ENCODE measurements at places on chromosomes 1 and 21. TPM values are rescaled to one million over a fixed set of nuclear protein-coding genes. Genes with fewer than 3 reads are reported as not detected.

ELF3 gene
- not detected for total RNA-seq

AXDND1 gene
- total RNA-seq, result 0.30 TPM

PTAFR gene
- total RNA-seq, result 4.2 TPM

ARPC5 gene
- total RNA-seq, result 71.8 TPM

KRTAP19-3 gene
- not detected for total RNA-seq

NGF gene
- 3.6 TPM for total RNA-seq

DNA sequence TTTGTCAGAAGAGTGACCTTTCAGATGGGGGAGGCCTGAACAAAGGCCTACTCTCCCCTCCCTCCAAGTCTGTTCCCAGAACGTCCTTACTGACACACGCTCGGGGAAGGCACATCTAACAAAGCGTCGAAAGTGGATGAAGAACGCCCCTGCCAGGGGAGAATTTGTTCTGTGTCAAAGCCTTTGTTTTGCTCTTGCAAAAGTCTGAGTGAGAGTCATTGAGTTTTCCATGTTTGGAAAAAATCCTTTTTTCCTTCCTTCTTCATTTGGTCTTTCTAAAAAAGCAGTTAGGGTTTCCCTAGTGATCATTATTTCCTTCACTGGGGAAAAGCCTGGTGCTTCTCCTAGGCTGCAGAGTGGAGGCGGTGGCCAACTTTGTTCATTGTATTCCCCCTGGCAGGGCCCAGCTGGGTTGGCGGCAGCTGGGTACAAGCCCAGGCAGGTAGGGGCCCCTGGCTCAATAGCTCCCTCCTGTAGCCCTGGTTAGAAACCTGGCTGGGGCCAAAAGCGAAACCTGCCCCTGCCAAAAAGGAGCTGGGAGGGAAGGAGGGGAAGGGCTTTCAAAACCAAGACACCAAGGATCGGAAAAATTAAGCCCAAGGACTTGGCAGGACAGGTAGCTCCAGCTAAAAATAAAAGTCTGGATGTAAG, 81.1 kb downstream of the ITPKB start:
- H3K4me1 ChIP-seq, result peaks cover 98% of the 10 kb centered on the region
- no peaks in the 10 kb centered on the region for H3K36me3 ChIP-seq

- H3K4me3 ChIP-seq, result no peak overlapping the region
- peaks cover 12% of the 10 kb centered on the region for H3K27me3 ChIP-seq
- no peaks in the 10 kb centered on the region for H3K36me3 ChIP-seq
- no peak overlapping the region for H3K27ac ChIP-seq
- no peak for DNase-seq
Observed at GRCh38 chr1:5828308-5828935, 163.8 kb downstream of the NPHP4 start.

GRCh38 chr1:39491146-39491921, at the start of gene BMP8A:
Gene BMP8A (plus strand): TSS chr1:39491636. CDS start chr1:39491992, 356 bp downstream.
- no peak for DNase-seq
- H3K27me3 ChIP-seq, result no peaks in the 10 kb centered on the region
- peak within 1 kb of the TSS; percentile 53 for H3K4me3 ChIP-seq
- H3K27ac ChIP-seq, result no peak within 1 kb of the TSS
- no peaks in the 10 kb centered on the region for H3K4me1 ChIP-seq

GRCh38 chr1:1678581-1679380, 13.8 kb downstream of the SLC35E2B start:
- no peaks in the 10 kb centered on the region for H3K27me3 ChIP-seq
- H3K4me3 ChIP-seq, result no peak overlapping the region
- no peaks in the 10 kb centered on the region for H3K36me3 ChIP-seq
- DNase-seq, result no peak
- peaks cover 17% of the 10 kb centered on the region for H3K4me1 ChIP-seq

GRCh38 chr1:92623187-92623778, 136.6 kb upstream of the GFI1 start:
- no peak overlapping the region for H3K4me3 ChIP-seq
- H3K27ac ChIP-seq, result no peak overlapping the region
- no peaks in the 10 kb centered on the region for H3K27me3 ChIP-seq
- no peak for DNase-seq

DNA sequence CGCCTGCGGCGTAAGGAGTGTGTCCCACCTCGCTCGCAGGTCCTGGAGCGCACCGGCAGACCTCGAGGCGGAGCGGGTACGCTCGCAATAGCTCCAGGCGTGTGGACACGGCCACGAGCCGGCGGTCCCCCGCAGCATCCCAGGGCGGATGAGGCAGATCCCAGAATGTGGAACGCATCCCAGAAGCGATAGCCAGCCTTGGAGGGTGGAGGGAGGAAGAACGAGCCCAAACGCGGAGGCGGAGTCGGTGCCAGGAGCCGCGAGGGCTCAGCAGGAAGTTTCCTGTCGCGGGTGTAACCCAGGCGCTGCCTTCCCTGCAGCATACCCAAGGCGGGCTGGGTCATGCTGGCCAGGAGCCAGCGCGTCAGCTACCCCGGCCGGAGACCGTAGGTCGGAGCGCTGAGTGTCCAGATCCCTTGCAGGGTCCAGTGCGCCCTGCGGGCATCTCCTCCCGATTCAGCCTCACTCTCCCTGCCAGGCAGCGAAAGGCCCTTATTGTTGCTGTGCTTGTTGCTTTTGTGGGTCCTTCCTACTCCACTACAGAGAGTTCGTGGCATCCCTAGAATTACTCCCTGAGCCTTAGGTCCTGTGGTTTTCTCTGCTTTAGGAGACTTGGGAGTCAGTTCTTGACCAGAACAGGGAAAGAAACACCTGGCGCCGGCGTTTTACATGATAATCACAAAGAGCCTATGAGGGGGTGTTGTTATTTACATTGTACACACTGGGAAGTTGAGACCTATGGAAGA, 27.7 kb downstream of the STYXL2 start:
- H3K36me3 ChIP-seq, result no peaks in the 10 kb centered on the region
- peak overlapping the region; percentile 21 for H3K4me3 ChIP-seq
- H3K27ac ChIP-seq, result no peak overlapping the region
- peaks cover 17% of the 10 kb centered on the region for H3K27me3 ChIP-seq
- no peak for DNase-seq

DNA sequence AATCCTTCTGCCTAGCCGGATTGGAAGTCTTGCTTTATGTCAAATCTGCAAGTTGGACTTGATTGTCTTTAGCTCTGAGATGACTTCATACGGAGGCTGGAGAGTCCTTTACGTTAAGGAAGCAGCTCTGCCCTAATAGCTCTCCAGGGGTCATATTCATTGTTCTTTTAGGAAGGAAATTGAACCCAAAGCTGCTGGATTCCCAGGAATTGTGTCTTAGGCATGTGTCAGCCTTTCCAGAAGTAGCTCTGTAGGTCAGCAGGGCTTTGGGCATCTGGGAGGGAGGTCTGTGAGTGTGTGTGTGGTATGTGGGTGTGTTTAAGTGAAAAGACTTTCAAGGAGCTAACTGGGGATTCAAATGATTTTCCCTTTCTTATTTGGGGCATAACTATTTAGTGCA, 82.4 kb downstream of the ABCA4 start:
- peak overlapping the region; percentile 48 for H3K27ac ChIP-seq
- H3K4me1 ChIP-seq, result no peaks in the 10 kb centered on the region
- H3K4me3 ChIP-seq, result no peak overlapping the region
- H3K27me3 ChIP-seq, result no peaks in the 10 kb centered on the region
- DNase-seq, result no peak
- no peaks in the 10 kb centered on the region for H3K36me3 ChIP-seq

DNA sequence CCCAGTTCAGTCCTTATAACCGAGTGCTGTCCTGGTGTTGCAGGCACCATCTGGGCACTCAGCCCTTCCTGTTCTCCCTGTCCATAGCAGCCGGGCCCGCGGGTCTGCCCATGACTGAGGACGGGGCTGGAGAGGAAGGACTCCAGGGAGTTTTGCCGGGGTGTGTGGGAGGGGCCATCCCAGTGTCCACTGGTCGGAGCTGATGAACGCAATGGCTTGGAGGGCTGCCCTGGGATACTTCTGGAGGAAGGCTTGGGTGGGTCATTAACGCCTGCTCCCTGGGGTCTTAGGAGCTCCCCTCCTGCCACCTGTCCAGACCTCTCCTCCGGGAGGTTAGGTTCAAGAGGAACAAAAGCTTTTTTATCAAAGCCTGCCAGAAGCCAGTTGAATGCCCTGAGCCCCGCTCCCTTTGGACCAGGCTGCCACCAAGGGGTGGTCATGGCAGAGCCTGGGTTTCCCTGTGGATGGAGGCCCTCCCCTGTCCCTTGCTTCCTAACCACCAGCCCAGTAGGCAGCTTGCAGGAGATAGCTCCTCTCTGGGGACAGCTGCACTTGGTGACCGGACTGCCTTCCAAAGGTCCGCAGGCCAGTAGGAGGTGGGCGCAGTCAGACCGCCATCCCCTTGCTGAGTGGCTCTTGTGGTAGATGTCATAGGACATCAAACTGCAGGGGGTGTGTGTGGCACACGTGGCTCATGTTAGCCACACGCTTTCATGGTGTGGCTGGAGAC, 61.3 kb downstream of the TRIM11 start:
- H3K27ac ChIP-seq, result no peak overlapping the region
- DNase-seq, result peak; percentile 7
- no peaks in the 10 kb centered on the region for H3K4me1 ChIP-seq
- no peaks in the 10 kb centered on the region for H3K36me3 ChIP-seq

DNA sequence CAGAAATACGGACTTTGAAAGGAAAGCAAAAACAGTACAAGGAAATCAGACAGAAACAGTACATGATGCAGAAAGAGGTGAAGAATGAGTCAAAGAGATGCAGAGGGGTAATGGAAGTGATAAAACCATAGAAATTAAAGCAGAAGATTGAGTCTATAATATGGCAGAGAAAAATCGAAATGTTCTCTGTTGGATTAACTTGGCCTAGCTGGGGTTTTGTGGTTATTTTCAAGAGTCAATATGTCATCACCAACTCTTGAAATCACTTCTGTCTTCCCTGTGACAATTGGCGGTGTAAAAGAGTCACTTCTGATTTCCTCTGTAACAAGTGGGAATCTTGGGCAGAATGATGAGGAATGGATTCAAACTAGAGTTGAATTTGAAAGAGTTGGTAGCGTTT, 7.4 kb downstream of the YTHDF2 start:
- DNase-seq, result no peak
- peaks cover 36% of the 10 kb centered on the region for H3K4me1 ChIP-seq
- no peak overlapping the region for H3K4me3 ChIP-seq

- no peaks in the 10 kb centered on the region for H3K27me3 ChIP-seq
- no peak overlapping the region for H3K27ac ChIP-seq
- DNase-seq, result no peak
- H3K36me3 ChIP-seq, result no peaks in the 10 kb centered on the region
Observed at GRCh38 chr1:185644531-185644930, 89.7 kb upstream of the HMCN1 start.

DNA sequence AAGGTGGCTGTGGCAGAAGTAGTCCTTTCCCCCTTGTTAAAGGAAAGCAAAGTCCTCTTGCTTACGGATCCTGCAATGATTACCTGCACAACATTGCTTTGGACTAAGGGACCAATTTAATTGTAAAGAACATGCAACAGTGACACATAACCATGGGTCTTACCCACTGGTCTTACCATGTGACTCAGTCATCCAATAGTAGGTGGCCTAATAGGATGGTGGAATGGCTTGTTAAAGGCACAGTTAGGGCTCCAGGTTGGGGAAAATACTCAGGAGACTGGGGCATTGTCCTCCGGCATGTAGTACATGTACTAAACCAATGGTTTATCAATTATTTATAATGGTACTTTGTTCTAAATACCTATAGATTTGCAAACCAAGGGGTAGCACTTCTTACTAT, 2.1 kb upstream of the YIPF1 start:
- H3K4me3 ChIP-seq, result no peak overlapping the region
- no peak overlapping the region for H3K27ac ChIP-seq
- no peaks in the 10 kb centered on the region for H3K27me3 ChIP-seq
- no peaks in the 10 kb centered on the region for H3K36me3 ChIP-seq
- DNase-seq, result no peak
- H3K4me1 ChIP-seq, result peaks cover 6% of the 10 kb centered on the region

- H3K4me3 ChIP-seq, result no peak overlapping the region
- H3K4me1 ChIP-seq, result no peaks in the 10 kb centered on the region
- peaks cover 3% of the 10 kb centered on the region for H3K36me3 ChIP-seq
- H3K27me3 ChIP-seq, result no peaks in the 10 kb centered on the region
Observed at GRCh38 chr1:42184616-42185015, 20.1 kb upstream of the GUCA2A start.

- H3K27ac ChIP-seq, result peak overlapping the region; percentile 81
- no peaks in the 10 kb centered on the region for H3K36me3 ChIP-seq
- H3K4me1 ChIP-seq, result no peaks in the 10 kb centered on the region
- H3K4me3 ChIP-seq, result peak overlapping the region; percentile 45
- no peak for DNase-seq
Observed at GRCh38 chr21:16071761-16072160, 342.0 kb downstream of the USP25 start.

- no peak overlapping the region for H3K4me3 ChIP-seq
- no peaks in the 10 kb centered on the region for H3K27me3 ChIP-seq
- H3K4me1 ChIP-seq, result peaks cover 45% of the 10 kb centered on the region
- no peak for DNase-seq
- peak overlapping the region; percentile 92 for H3K27ac ChIP-seq
- peaks cover 97% of the 10 kb centered on the region for H3K36me3 ChIP-seq
Observed at GRCh38 chr21:32336711-32337110, 38.1 kb downstream of the MRAP start.

DNA sequence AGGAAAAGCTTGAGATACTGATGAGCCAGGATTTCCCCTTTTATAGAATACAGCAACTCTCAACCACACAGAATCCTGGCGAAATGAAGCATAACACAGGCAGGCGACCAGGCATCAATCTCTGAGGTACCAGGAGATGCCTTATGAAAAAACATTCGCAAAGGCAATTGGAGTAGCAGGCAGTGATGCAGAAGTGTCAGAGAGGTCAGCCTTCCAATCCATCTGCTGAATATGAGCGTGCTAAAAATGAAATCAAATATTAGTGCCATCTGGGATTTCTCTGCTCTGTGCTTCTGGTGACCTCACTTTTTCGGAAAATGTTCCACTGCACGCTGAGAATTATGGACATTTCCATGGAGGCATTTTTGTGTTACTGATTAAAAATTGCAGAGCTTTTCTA, 258.8 kb downstream of the VAV3 start:
- H3K27ac ChIP-seq, result no peak overlapping the region
- DNase-seq, result no peak
- H3K36me3 ChIP-seq, result no peaks in the 10 kb centered on the region
- no peaks in the 10 kb centered on the region for H3K27me3 ChIP-seq

GRCh38 chr1:53686091-53686964, 52.6 kb downstream of the GLIS1 start:
- no peak overlapping the region for H3K4me3 ChIP-seq
- no peaks in the 10 kb centered on the region for H3K4me1 ChIP-seq
- no peak for DNase-seq
